ENCODE measurements at places on chromosomes 2 and 18.

GRCh38 chr2:207183506-207183905 is 17.8 kb upstream of the KLF7 start:
- DNase-seq = no peak

DNA sequence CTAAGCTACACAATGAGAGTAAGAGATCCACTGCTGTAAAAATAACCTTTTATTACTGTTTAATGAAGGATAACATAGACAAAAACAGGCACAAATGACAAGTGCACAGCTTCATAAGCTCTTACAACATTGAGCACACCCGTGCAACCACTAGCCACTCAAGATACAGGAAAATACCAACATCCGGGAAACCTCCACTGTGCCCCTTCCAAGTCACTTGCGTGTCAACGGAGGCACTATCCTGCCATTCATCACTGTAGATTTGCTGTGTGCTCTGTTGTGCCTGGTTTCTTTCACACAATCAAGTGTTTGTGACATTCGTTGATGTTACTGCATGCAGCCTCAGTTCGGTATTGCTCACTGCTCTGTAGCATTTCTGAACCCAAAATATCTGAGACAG is 292.9 kb upstream of the MYT1L start:
- no peak for DNase-seq

GRCh38 chr2:10144771-10145518 is 22.4 kb downstream of the RRM2 start:
- DNase-seq = no peak

DNA sequence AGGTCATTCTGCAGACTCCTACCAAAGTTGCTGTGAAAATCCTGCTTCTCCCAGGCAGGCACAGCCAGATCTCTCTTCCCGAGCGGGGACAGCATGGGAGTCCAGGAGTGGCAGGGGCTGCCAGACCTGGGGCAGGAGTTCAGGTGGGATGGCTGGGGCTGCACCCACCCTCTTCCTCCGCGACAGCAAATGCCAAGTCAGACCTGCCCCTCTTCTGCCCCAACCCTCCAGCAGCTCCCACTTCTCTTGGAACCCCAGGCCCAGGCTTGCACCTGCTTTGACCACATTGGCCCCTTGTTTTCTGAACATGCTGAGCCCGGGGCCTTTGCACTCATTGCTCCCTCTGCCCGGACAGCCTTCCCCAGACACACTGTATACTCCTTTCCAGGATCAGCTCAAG is 288.2 kb upstream of the HS6ST1 start:
- DNase-seq = no peak

- DNase-seq = no peak
Measured at GRCh38 chr2:137187216-137187615, 421.9 kb downstream of the THSD7B start.

DNA sequence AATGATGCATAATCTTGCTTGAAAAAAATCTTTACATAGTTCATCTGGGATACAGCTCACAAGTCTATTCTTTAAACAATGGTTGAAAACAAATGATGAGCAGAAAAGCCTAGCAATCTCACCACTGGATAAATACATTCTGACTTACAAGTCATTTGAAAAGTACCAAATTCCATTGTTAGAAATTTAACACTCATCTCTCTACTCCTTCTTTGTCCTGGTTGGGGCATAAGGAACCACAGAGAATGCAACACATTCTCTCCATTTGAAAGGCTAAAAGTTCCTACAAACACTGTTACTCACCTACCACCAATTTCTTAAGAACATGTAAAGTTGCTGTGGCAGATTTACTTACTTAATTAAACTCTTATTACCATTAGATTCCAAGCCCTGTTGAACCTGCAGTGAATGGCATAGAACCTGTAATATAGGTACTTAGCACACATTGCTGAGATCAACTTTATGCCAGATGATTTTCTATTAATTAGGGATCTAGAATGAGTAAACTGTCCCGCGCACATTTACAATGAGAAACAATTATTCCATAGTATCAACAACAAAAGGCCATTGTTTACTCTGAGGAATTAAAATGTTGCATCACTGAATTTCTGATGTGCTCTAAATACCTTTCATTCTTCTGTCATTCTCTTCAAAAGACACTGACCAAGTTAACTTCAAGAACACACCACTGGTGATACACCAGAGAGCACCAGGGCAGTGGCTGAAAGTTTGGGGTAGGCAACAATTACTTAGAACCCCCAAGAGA is 69.6 kb downstream of the CABYR start:
- DNase-seq = no peak

GRCh38 chr2:180184506-180184905 is 177.4 kb upstream of the CWC22 start:
- no peak for DNase-seq

DNA sequence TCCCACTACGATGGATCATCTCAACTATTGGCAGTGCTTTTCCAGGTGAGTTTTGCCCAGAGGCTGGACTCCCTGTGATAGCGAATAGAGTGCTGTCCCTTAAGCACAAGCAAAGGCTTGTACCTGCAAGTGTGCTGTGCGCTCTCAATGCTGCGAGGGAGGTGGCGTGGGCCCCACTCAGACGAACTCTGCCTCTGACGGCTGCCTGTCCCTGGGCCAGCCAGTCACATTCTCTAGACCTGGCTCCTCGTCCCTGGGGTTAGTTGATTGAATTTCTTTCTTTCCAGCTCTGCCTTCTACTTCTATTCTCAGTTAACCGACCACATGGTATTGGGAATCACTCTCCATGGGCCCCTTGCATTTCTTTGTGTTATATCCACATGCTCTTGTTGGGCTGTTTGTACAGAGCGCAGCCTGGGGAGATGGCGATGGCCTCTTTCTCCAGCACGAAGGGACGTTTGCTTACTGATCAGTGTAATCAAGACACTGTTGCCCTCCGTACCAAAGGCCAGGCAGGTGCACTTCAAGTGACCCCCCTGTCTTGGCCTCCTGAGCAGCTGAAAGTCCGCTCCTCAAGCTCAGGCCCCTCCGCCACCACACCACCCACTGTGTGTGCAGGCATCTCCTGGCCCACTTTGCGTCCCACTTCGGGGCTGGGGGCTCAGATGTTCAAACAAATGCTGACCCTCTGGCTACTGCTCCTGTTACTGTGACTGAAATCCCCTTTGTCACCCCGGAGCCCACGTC is 151.3 kb downstream of the ZNF236 start:
- no peak for DNase-seq

GRCh38 chr2:10173258-10174005 is 50.9 kb downstream of the RRM2 start:
- DNase-seq = no peak

- no peak for DNase-seq
Measured at GRCh38 chr2:20436716-20437470, 10.0 kb upstream of the RHOB start.

GRCh38 chr2:76455910-76456309 is 745.2 kb upstream of the GCFC2 start:
- DNase-seq = no peak

GRCh38 chr2:178331474-178332432 is 119.2 kb downstream of the PRKRA start:
- no peak for DNase-seq

DNA sequence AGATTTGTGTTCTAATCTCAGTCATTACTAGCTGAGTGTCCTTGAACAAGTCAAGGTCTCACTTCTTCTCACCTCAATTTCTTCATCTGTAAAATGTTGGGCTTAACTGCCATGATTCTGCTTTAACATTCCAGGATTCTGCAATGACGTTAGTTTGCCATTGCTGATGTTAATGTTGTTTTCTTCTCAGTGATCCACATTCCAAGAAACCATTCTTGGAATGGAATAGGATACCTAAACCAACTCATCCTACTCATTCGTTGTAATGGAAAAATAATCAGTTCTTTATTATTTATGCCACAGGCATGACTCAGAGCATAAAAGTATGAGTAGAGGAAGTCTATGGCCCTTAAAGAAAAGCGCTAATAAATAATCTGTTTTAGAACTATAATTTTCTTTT is 140.2 kb upstream of the ETAA1 start:
- no peak for DNase-seq

DNA sequence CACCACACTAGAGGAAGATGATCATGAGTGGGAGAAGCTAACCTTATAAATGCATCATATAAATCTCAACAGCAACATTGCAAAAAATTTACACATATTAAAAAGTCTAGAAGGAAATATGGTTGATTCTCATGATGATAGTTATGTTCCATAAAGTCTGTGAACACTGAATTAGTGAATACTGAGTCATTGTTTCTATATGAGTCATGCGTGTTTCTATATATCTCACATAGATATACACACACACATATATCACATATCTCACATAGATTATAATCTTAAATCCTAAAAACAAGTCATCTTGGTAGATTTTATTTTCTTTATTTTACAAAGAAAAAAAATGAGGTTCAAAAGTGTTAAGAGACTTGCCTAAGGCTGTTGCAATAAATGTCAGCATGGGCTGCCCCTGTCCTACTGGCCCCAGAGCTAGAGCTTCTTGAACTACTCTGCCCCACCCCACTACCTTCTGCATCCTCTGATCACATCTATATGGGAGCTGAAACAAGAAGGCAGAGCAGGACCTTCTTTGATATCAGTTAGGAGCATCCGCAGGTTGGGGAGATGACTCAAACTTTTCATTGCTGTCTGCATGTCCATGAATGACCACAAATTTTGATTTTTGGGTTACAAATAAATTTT is 81.8 kb upstream of the ADAM23 start:
- DNase-seq = no peak

GRCh38 chr2:189362283-189362682 is 79.0 kb upstream of the WDR75 start:
- DNase-seq = no peak

- no peak for DNase-seq
Measured at GRCh38 chr2:44250376-44250775, 24.9 kb upstream of the SLC3A1 start.

DNA sequence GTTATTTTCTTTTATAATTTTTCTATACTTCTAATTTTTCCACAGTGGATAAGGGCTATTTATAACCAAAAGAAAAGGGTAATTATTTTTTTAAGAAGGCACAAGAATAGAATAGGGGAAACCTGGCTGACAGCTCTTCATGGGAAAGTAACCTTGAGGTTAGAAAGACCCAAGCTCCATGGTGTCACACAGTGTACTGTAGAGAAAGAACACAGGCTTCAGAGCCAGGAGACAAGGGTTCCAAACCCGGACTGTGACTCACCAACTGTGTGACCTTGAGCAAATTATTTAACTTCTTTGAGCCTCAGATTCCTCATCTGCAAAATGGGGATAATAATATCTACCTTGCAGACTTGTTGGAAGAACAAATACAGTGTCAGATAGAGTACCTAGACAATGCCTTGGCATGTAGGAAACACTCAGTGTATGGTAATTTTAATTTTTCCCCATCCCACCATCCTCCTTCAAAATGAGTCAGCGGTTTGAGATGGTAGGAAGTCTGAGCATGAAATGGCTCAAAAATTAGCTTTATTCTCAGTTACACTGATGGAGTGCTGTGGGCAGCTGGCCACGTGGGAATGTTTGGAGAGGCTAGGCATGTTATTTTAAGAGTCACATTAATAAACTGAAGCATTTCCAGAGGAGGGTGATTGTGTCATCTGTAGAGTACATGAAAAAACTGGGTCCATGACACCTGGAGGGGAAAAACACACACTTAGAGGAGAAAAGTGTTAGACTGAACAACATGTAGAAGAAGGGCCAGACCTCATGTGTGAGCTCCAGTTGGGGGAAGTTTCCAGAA is 36.7 kb downstream of the TMEM37 start:
- DNase-seq = no peak

DNA sequence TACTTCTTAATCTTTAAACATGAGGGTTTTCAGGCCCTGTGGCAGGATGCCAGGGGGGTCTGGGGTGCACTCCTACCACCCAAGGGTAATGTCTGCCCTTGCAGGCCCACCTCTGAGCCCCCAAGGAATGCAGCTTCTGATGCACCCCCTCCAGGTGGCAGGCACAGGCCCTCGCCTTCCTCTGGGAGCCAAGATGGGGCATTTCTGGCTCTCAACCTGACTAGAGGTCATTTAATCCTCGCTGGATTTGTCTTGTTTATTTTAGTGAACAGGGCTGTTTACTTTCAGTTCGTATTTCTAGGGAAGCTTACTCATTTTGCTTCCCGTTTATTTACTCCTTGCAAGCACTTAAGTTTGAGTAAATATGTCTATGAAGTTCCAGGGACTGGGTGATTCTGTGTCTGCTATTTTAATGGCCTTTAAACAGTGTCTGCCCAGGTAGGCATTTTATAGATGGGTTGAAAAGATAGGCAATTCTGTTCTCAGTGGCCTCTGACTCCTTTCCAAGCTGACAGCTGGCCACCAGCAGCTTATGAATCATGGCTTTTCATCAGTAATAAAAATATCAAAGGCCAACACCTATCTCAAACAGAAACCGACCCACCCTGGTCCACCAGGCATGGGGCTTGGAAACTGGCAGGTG is 11.1 kb upstream of the DNPEP start:
- no peak for DNase-seq

DNA sequence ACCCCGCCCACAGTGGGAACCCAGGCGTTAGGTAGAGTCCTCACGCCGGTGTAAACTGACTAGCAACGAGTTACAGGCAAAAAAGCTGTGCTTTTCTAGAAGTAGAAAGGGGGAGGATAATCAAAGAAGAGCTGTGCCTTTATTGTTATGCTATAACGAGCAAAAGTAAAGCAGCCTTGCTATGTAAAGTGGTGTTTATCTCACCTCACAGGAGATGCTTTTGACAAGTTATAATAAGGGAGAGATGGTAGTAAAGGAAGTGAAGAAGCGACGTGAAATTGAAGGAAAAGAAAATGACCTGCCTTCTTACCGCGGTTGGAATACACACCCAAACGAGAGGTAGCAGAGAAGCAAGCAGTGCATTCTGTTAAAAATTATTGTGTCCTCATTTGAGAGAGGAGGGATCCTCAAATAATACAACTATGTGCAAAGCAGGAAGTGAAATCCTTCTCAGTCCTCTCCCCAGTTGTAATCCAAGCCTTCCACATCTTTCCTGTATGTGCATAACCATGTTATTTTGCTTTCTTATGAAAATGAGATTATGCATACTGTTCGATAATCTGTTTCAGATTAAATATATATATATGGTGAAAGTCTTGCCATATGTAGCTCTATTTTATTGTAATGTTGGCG is 962 bp downstream of the TANK start:
- DNase-seq = no peak
